ENCODE measurements at places on chromosomes 12 and 14. TPM values are rescaled to one million over a fixed set of nuclear protein-coding genes. Genes with fewer than 3 reads are reported as not detected.

The RFX4 gene
- not detected for total RNA-seq

The MEG3 gene
- not detected for total RNA-seq

The PRH2 gene
- not detected for total RNA-seq

- H3K4me3 ChIP-seq, result no peak overlapping the region
- H3K36me3 ChIP-seq, result no peaks in the 10 kb centered on the region
- H3K27me3 ChIP-seq, result no peaks in the 10 kb centered on the region
- no peak overlapping the region for H3K27ac ChIP-seq
- no peaks in the 10 kb centered on the region for H3K4me1 ChIP-seq
These were observed 145.8 kb downstream of the TSPAN9 start for GRCh38 chr12:3222979-3223378.

The LHX5 gene
- not detected for total RNA-seq

GRCh38 chr14:77242752-77243151 lies 28.3 kb downstream of the NGB start:
- H3K36me3 ChIP-seq, result no peaks in the 10 kb centered on the region
- H3K27ac ChIP-seq, result no peak overlapping the region
- H3K4me3 ChIP-seq, result no peak overlapping the region
- H3K27me3 ChIP-seq, result no peaks in the 10 kb centered on the region
- no peak for DNase-seq

The PCED1B gene
- total RNA-seq, result 159 TPM

- H3K4me1 ChIP-seq, result no peaks in the 10 kb centered on the region
- no peak for DNase-seq
- H3K27me3 ChIP-seq, result no peaks in the 10 kb centered on the region
- H3K27ac ChIP-seq, result no peak overlapping the region
- no peak overlapping the region for H3K4me3 ChIP-seq
These were observed 65.2 kb upstream of the CNOT2 start for GRCh38 chr12:70178038-70178437.

All from T-cell (primary cell).